ENCODE measurements at places on chromosomes 5 and 9. TPM values are rescaled to one million over a fixed set of nuclear protein-coding genes. Genes with fewer than 3 reads are reported as not detected.

- no peaks in the 10 kb centered on the region for H3K4me1 ChIP-seq
- no peaks in the 10 kb centered on the region for H3K36me3 ChIP-seq
- no peaks in the 10 kb centered on the region for H3K27me3 ChIP-seq
- no peak for DNase-seq
- H3K4me3 ChIP-seq = no peak overlapping the region
Observed at GRCh38 chr5:117486261-117486660, 911.6 kb upstream of the SEMA6A start.

- no peak overlapping the region for H3K27ac ChIP-seq
- DNase-seq = peak; percentile 47
- no peaks in the 10 kb centered on the region for H3K27me3 ChIP-seq
- peaks cover 11% of the 10 kb centered on the region for H3K36me3 ChIP-seq
- peaks cover 6% of the 10 kb centered on the region for H3K4me1 ChIP-seq
- no peak overlapping the region for H3K4me3 ChIP-seq
Observed at GRCh38 chr5:34789021-34789531, 49.9 kb upstream of the TTC23L start.

GRCh38 chr5:56729488-56729887 lies 85.9 kb upstream of the MAP3K1 start:
- H3K36me3 ChIP-seq = no peaks in the 10 kb centered on the region
- no peak overlapping the region for H3K27ac ChIP-seq
- no peaks in the 10 kb centered on the region for H3K4me1 ChIP-seq
- 0 out of 2 replicates have a peak, but pooled peaks cover 2% of the 10 kb centered on the region for H3K27me3 ChIP-seq
- no peak for DNase-seq

- no peaks in the 10 kb centered on the region for H3K36me3 ChIP-seq
- H3K4me1 ChIP-seq = no peaks in the 10 kb centered on the region
- H3K4me3 ChIP-seq = no peak overlapping the region
Observed at GRCh38 chr9:78438211-78438610, 141.3 kb downstream of the PSAT1 start.

DNA sequence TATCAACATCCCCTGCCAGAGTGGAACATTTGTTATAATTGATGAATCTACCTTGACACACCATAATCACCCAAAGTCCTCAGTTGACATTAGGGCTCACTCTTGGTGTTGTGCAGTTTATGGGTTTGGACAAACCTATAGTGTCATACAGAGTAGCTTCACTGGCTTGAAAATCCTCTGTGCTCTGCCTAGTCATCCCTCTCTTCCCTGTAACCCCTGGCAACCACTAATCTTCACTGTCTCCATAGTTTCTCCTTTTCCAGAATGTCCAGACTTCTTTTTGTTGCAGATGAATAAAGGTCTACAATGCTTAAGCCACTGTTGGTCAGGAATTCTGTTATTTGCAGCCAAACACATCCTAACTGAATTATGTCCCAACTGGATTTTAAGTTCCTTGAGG lies 22.5 kb upstream of the SUB1 start:
- no peak overlapping the region for H3K4me3 ChIP-seq
- H3K27ac ChIP-seq = no peak overlapping the region
- H3K27me3 ChIP-seq = peaks cover 4% of the 10 kb centered on the region
- DNase-seq = peak; percentile 8
- no peaks in the 10 kb centered on the region for H3K36me3 ChIP-seq
- no peaks in the 10 kb centered on the region for H3K4me1 ChIP-seq

DNA sequence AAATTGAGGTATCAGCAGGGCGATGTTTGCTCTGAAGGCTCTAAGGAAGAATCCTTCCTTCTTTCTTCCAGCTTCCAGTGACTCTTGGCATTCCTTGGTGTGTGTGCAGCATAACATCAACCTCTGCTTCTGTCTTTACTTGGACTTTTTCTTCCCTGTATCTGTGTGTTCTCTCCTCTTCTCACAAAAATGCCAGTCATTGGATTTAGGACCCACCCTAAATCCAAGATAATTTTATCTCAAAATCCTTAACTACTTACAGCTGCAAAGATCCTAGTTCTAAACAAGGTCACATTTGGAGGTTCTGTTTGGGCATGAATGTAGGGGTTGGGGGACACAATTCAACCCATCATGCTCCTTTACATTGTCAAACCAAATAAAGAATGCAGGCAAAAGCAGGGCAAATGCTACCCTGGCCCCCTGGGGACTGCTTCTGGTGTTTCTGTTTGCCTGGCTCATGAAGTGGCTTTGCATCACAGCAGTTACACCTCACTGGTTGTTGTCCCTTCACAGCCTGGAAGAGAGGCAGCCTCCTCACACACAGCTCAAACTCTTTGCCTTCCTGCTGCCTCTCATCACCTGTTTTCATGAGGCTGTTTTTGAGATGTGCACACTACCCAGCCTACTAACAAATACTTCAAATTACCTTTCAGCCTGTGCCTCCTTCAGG lies 64.8 kb upstream of the PLCXD3 start:
- H3K4me1 ChIP-seq = no peaks in the 10 kb centered on the region
- no peak for DNase-seq
- H3K27ac ChIP-seq = no peak overlapping the region
- no peak overlapping the region for H3K4me3 ChIP-seq
- no peaks in the 10 kb centered on the region for H3K36me3 ChIP-seq

- no peak overlapping the region for H3K27ac ChIP-seq
- DNase-seq = no peak
- H3K4me3 ChIP-seq = no peak overlapping the region
- peaks cover 2% of the 10 kb centered on the region for H3K36me3 ChIP-seq
Observed at GRCh38 chr5:128422612-128423011, 115.4 kb downstream of the FBN2 start.

GRCh38 chr5:157177953-157178352 lies 2.7 kb upstream of the ITK start:
- H3K4me3 ChIP-seq = no peak overlapping the region
- no peaks in the 10 kb centered on the region for H3K4me1 ChIP-seq
- no peaks in the 10 kb centered on the region for H3K36me3 ChIP-seq
- no peak for DNase-seq
- H3K27me3 ChIP-seq = no peaks in the 10 kb centered on the region

DNA sequence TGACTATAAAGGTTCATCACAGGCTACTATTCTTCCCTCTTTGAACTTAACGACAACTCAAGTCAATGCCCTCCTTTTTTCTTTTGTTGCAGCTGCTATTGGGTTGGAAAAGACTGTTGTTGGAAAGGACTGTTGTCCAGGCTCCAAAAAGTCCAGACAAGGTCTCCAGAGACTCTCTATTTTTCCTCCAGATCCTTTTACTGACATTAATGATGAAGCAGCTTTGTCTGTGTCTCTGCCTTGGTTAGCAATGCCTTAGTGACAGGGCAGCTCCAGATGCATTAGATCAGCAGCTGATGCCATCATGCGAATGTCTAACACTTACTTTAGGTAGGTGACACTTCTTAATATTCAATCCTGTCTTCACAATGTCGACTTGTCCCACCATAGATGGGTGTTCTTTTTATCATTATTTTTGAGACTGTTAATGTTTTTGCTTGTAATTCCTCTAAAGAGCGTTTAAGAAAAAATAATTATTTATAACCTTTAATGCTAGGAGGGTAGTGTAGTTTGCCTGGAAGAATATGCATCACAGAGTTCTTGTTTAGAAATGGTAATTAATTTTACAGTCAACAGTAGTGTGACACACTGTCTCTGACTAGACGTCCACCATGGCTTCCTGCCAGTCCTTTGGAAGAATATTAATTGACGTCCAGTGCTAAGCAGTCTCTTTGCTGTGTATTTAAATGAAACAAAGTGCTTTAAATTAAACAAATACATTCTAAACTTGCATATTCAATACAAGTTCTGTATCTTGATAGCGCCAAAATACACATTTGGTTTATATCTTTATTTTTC lies 492.2 kb downstream of the NR2F1-AS1 start:
- no peak for DNase-seq
- no peak overlapping the region for H3K27ac ChIP-seq
- peaks cover 2% of the 10 kb centered on the region for H3K4me1 ChIP-seq
- H3K36me3 ChIP-seq = no peaks in the 10 kb centered on the region
- H3K4me3 ChIP-seq = no peak overlapping the region

Gene TAS2R1
- not detected for total RNA-seq

Gene GPR151
- total RNA-seq = not detected

Gene CTSV
- total RNA-seq = 0.54 TPM

Gene EIF4E1B
- total RNA-seq = not detected

Gene SLC31A2
- total RNA-seq = 5.8 TPM
